OCI-LY7 (cell line): ENCODE measurements at places on chromosomes 7 and 10.

DNA sequence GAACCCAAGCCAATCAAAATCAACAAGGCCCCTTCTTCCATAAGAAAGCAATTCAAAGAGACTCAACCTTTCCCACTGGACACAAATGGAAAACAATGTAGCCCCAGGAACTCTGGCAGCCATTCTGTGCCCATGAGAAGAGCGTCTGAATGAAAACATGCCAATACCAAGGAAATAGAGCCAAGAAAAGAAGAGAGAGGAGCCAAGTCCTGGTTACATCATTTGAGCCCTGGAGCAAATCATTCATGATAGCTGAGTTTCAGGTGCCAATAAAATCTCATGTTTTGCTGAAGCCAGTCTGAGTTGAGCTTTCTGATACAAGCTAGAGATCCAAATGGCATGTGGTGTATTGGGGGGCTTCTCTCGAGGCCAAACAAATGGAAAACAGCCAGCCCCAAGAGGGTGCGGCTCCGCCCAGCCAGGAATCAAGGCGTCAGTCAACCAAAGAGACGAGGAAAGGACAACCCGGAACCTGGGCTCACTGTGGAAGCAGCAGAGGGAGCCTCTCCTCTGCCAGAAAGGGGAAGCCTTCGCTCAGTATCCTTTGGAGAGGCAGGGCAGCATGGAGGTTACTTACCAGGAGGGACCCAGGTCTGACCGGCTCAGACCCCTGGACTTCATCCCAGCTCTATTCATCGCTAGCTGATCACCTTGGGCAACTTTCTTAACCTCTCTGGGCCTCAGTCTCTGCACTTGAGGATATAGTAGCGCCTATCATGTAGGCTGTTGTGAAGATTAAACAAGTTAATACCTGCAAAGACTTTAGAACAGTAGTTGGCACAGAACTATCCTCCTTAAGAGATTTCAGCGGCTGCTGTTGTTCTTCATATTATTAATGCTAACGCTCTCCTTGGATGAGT, 61.8 kb downstream of the OAT start:
- no peak for DNase-seq

DNA sequence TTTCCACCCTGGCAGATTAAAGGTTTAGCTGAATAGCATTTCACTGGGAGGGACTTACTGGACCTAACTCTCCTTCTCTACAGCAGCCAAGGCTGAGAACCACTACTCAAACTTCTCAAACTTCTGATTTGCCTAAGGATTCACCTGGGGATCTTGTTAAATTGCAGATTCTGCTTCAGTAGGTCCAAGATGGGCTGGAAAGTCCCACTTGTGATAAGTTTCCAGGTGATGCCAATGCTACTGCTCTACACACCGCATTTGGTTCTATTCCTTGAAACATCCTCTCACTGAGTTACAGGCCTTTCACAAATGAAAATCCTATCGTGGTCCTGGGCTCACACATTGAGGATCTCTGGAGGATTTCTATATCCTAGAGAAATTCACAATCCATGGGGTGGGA, 147.9 kb downstream of the CHCHD3 start:
- DNase-seq, result no peak

DNA sequence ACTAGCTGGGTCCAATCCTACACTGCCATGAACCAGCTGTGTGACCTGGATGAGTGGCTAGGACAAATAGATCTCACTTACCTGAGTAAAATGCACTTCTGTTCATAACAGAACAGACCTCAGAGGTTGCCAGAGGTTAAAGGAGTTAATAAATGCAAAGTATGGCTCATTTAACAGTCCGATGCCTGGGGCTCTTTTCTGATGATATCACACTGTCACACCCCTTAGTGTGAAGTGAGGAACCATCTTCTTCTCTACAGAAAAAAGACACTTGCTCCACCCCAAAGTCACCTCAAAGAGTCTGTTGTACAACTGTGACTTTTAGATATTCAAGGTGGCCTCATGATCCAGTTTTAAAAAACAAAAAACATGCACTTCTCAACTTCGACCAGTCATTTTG, 21.5 kb upstream of the TARP start:
- no peak for DNase-seq

- no peak for DNase-seq
Measured at GRCh38 chr10:80452069-80452468, 2.0 kb upstream of the TSPAN14 start.

GRCh38 chr7:5638994-5639393, 142.5 kb downstream of the RNF216 start:
- no peak for DNase-seq

DNA sequence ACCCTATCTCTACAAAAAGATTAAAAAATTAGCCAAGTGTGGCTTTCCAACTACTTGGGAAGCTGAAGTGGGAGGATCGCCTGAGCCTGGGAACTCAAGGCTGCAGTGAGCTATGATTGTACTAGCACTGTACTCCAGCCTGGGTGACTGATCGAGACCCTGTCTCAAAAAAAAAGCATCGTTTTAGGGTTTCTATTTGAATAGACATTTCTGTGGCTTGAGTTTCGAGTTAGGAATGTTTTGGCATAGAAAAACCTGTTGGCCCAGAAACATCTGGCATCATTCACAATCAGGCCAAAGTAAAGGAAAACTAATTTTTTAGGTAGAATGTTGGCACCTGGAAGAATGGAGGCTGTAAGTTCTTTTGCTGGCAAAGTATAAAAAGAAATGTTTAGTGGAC, 72.4 kb downstream of the AUTS2 start:
- no peak for DNase-seq

GRCh38 chr7:70668606-70669358, 463.2 kb upstream of the GALNT17 start:
- DNase-seq, result no peak

DNA sequence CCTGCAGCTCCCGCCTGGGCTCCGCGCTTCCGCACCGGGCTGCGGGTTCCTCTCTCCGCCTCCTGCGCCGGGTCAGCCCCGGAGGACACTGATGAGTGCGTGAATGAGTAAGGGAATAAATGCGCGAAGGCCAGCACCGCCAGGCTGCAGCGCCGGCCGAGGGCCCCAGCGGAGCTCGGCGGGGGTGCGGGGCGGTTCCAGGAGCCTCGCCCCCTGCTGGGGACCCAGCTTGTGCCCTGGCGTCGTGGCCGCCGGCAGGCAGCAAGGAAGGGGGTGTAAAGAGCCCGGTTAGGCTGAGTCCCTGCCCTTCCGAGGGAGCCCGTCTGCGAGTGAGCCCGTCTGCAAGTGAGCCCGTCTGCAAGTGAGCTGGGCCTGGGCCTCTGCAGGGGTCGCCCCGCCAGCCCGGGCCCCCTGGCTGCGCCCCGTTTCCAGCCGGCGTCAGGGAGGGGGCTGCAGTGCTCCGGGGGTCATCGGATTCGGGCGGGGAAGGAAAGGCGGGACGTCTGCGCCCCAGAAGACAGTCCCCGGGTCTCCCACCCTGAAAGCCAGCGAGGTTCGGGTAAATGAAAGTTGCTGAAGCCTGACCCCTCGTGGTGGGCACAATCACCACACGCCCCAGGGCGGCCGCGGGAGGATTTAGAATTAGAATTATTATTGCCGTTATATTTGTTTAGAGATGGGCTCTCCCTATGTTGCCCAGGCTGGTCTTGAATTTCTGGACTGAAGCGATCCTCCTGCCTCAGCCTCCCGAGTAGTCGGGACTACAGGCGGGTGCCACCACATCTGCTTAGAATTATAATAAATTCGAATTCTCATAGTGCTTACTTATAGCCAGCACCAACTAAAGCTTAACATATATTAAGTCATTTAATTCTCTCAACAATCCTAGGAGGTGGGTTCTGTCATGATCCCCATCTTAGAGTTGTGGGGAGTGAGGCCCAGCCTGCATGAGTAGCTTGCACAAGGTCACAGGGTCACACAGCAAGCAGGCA, 8.6 kb upstream of the CRYGN start:
- peak; percentile 68 for DNase-seq

GRCh38 chr7:19118636-19119371, 1.4 kb upstream of the TWIST1 start:
- DNase-seq, result no peak

GRCh38 chr7:142646386-142647140, 102.7 kb upstream of the PRSS1 start:
- DNase-seq, result peak; percentile 7

GRCh38 chr7:22639396-22639795, 87.6 kb upstream of the IL6 start:
- DNase-seq, result no peak

GRCh38 chr10:24561453-24561852, 162.2 kb downstream of the ARHGAP21 start:
- DNase-seq, result no peak

DNA sequence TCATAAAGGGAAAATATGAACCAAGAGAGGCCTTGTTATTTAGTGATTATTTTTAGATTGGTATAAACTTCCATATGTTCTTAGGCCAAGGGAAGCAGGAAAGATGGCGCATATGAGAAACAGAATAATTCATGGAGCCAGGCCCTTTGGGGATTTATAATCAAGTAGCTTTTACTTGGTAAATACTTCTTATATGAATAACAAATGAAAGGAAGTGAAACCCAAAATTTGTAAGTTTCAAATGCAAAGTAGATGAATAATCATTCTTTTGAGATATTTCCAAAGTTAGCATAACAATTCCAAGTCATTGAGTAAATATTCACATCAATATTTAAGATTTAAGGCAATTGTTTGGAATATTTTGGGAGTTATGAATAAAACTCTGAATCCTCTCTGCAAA, 13.9 kb upstream of the OPTN start:
- no peak for DNase-seq

GRCh38 chr7:128103498-128104107, 72.4 kb upstream of the LRRC4 start:
- DNase-seq, result peak; percentile 48

DNA sequence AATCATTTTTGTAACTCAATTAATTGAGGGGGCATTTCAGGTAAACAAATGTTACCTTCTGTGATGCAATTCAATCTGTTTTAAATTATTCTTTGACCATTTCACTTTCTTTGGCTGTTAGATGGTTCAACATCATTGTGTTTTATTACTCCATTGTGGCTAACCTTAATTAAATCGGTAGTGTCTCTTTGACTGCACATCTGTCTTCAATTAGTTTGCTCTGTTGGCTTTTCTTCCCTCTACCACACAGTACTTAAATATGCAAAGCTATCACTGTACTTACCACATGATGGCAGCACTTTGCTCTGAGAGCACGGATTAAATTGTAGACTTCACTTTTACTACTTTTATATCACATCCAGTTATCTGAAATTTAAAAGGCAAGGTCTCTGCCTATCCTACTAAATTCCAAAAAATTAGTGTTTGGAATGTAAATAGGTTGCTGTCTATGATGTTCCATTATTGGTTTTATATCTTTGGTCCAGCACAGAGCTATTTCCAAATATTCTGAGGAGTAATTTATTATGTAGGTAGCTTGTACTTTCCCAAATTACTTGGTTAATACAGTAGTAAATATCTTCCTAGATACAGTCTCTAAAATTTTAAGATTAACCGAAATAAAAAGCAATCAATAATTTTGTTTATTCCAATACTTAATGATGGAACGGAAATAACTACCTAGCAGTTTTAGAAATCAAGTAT, 352.0 kb downstream of the PCLO start:
- peak; percentile 65 for DNase-seq

GRCh38 chr7:91378131-91378530, 113.9 kb downstream of the FZD1 start:
- no peak for DNase-seq

- DNase-seq, result peak; percentile 39
Measured at GRCh38 chr10:132023092-132023811, 41.5 kb upstream of the BNIP3 start.

DNA sequence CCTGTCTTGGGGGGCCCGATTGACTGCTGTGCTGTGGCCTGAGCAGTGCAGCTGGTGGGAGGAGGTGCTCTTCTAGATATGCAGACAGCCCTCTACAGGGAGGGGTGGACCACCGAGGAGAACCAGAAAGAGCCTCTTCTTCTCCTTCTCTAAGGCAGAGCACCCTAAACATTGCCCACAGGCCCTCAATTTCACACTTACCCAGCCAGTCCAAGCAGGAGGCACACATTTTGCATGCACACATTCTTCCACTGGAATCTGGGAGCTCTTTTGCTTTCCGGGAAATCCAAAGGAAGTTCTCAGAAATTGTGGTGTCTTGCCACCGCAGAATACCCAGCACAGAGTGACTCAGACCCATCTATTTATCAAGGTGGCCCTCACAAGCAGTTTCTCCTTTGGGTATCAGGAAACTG, 45.8 kb downstream of the EEPD1 start:
- no peak for DNase-seq
